HT1080 (cell line): ENCODE measurements at places on chromosomes 4 and X. TPM values are rescaled to one million over a fixed set of nuclear protein-coding genes. Genes with fewer than 3 reads are reported as not detected.

The CCKAR gene
- not detected in 2 replicates for total RNA-seq

The SLC39A8 gene
- total RNA-seq: 35.6 and 45.6 TPM in 2 replicates

The RHOXF2B gene
- total RNA-seq: not detected in 2 replicates

DNA sequence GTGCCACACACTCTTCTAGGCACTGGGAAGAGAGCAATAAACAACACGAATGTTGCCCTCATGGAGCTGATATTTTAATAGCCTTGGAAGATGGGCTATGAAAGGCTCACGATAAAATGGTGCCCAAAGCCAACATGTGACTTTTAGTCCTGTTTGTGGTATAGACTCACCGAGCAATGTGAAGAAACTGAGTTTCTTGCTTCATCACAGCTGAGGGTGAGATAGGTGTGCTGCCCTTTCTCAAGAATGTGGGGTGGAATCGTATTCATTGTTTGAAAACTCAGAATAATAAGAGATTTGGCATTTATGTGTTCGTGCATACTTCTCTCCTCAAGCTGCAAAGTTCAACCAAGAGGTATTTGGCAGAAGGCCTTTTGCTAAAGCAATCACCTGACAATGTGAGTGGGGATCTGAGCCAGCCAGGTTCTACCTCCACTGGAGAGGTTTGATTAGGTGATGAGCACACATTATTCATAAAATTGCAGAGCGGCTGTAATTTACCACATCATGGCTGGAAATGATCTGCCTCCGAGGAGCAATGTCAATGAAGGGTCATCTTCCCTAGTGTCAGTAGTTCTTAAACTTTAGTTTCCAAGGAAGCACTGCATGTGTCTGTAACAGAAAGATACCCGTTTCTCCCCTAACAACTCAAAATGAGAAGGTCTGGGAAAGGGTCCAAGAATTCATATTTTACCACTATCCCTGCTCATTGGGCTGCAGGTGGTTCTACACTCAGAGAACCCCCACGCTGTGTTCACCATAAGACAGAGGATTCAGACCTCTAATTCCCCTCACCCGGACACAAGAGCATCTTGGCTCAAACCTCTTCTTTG, 41.9 kb upstream of the CBR4 start:
- DNase-seq: no peak
